Lower lobe of right lung (tissue), 2 donors: ENCODE measurements at places on chromosomes 12 and 14. TPM values are rescaled to one million over a fixed set of nuclear protein-coding genes. Genes with fewer than 3 reads are reported as not detected.

DNA sequence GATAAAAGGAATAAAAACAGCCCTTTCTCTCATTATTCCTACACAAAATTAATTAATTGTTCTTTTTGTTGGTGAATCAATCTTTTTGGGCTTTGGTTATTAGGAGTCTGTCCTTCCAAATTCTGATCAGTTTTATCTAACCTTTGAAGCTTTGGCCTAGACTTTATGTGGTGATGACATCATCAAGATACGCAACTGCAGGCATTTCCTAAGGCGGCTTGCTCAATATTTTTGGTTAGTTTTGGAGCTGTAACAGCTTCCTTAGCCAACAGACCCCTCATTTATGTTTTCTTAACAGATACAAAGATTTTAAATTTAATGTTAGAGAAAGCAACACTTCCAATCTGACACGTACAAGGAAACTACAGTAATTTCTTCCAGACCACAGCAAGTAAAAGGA, 87.8 kb upstream of the PDE3A start:
- no peak for DNase-seq
- no peaks in the 10 kb centered on the region for H3K36me3 ChIP-seq
- no peaks in the 10 kb centered on the region for H3K4me1 ChIP-seq
- no peak overlapping the region for H3K4me3 ChIP-seq

GRCh38 chr12:7107636-7108002, 1.4 kb downstream of the C1RL start:
- peaks cover 22% of the 10 kb centered on the region for H3K36me3 ChIP-seq
- peaks cover 33% of the 10 kb centered on the region for H3K4me1 ChIP-seq
- no peaks in the 10 kb centered on the region for H3K27me3 ChIP-seq

The NUAK1 gene
- total RNA-seq = 17.5 TPM

GRCh38 chr14:97251491-97252155, 454.4 kb downstream of the VRK1 start:
- H3K27ac ChIP-seq = no peak overlapping the region
- H3K4me3 ChIP-seq = no peak overlapping the region
- no peaks in the 10 kb centered on the region for H3K27me3 ChIP-seq
- no peaks in the 10 kb centered on the region for H3K4me1 ChIP-seq
